Activated CD4-positive, alpha-beta T cell treated with anti-CD3 and anti-CD28 coated beads, Interleukin-2, amount 10 ng/mL, durations not matched to agents 7 days and 5 days (primary cell): ENCODE measurements at places on chromosomes 16 and 17.

DNA sequence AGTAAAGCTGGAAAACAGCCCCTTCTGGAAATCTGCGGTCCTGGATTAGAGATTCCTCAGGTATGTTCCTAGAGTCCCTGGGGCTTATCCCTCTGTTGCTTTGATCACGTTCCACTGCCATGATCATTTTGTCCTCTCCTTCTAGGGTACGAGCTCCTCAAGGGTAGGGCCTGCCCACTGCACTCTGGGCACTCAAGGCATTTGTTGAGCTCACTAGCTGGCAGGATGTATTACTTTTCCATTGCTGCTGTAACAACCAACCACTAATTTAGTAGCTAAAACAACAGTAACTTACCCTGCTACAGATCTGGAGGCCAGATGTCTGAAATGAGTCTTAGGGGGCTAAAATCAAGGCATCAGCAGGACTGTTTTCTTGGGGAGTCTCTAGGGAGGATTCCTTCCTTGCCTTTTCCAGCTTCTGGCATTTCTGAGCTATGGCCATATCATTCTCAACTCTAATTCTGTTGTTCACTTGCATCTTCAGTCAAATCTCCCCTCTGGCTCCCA is 65.7 kb downstream of the ARSG start:
- H3K27ac ChIP-seq = peak overlapping the region; percentile 88
- H3K4me1 ChIP-seq = peaks cover 66% of the 10 kb centered on the region
- peaks cover 23% of the 10 kb centered on the region for H3K36me3 ChIP-seq
- peak; percentile 35 for DNase-seq

- H3K27ac ChIP-seq = no peak overlapping the region
- DNase-seq = no peak
- no peaks in the 10 kb centered on the region for H3K27me3 ChIP-seq
- peaks cover 9% of the 10 kb centered on the region for H3K4me1 ChIP-seq
- H3K4me3 ChIP-seq = no peak overlapping the region
These were observed 10.9 kb downstream of the SLC13A2 start for GRCh38 chr17:28484296-28484695.

- peak overlapping the region; percentile 46 for H3K27ac ChIP-seq
- DNase-seq = no peak
- H3K27me3 ChIP-seq = no peaks in the 10 kb centered on the region
- peaks cover 37% of the 10 kb centered on the region for H3K36me3 ChIP-seq
These were observed 24.7 kb downstream of the NTAN1 start for GRCh38 chr16:15031179-15031578.

DNA sequence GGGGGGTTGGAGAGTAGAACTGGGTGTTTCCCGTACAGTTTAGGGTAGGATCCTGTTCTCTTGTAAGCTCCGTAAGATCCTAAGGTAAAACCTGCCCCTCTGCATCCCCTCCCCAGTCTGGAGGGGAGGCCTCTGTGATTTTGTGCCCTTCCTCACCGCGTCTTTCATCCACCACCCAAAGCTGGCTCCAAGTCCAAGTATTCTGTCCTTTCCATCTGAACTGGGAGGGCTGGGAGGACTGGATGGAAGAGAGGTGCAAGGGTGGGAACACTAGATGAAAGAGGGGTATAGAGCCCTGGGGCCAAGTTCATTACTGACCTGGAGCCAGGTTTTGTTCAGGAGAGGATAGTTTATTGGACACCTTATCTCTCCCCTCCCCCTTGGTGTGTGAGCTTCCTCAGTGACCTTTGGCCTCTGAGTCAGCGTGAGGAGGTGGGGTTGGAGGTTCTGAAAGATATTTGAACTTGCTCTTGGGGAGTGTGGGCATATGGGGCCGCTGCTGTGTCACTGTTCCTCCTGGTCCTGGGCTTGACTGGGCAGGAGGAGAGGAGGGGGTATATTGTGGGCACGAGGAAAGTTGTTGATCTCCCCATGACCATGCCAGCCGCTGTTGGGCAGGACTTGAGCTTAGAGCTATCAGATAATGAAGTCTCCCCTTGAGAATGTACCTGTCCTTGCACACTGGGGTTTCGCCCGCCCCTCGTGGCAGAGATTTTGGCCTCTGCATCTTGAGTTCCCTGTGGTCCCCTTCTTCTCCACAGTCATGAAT is 1.6 kb downstream of the LASP1 start:
- H3K27me3 ChIP-seq = no peaks in the 10 kb centered on the region
- H3K36me3 ChIP-seq = peaks cover 10% of the 10 kb centered on the region
- DNase-seq = peak; percentile 84
- H3K27ac ChIP-seq = peak overlapping the region; percentile 88

- no peak for DNase-seq
- no peak overlapping the region for H3K27ac ChIP-seq
- H3K4me3 ChIP-seq = no peak overlapping the region
- H3K4me1 ChIP-seq = peaks cover 2% of the 10 kb centered on the region
- H3K36me3 ChIP-seq = peaks cover 10% of the 10 kb centered on the region
These were observed 6.1 kb upstream of the ANKFY1 start for GRCh38 chr17:4269915-4270314.

DNA sequence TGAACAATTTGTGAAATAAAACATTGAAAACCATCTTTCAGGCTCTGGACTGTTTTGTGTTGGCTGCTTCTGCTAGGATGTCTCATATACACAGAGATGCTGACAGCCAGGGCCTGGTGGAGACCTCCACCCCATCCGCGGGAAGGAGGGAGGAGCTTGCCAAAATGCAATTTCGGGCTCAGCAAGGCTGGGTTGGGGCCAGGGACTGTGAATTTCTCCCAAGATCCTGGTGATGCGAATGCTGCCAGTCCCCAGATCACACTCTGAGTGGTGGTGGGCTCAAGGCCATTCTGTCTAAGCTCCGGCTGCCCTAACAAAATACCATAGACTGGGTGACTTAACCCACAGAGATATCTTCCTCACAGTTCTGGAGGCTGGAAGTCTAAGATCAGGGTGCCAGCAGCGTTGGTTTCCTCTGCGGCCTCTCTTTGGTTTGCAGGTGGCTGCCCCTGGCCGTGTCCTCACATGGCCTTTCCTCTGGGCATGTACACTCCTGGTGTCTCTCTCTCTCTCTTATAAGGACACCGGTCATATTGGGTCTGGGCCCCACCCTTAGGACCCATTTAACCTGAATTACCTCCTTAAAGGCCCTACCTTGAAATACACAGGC is 89.8 kb downstream of the CRISPLD2 start:
- H3K4me1 ChIP-seq = no peaks in the 10 kb centered on the region
- no peaks in the 10 kb centered on the region for H3K36me3 ChIP-seq
- no peak overlapping the region for H3K27ac ChIP-seq
- DNase-seq = no peak
- peaks cover 2% of the 10 kb centered on the region for H3K27me3 ChIP-seq

DNA sequence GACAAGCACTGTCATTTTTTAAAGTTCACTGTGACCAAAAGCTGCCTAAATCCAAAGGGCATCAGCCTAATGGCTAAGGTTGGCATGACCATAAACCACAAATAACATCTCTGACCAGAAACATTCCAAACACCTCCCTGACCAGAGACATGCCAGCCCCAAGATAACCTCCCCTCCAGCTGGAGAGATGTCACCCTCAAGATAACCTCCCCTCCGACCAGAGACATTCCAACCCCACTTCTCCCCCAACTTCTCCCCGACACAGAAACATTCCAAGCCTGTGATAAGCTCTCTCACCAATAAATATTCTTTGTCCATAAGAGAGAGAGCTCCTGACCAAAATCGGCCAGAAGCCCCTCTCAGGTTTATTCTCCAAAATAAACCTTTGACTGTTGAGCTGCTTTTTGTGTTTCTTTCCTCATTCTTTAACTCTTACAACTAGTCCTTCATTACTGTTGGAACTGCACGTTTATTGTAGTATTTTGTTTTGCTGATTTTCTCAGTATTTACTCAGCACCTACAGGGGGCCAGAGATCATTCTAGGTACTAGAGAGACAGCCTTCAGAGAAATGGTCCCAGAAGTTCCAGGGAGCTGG is 325.6 kb downstream of the SLC39A11 start:
- no peak for DNase-seq
- H3K27ac ChIP-seq = no peak overlapping the region
- no peak overlapping the region for H3K4me3 ChIP-seq
- no peaks in the 10 kb centered on the region for H3K27me3 ChIP-seq

DNA sequence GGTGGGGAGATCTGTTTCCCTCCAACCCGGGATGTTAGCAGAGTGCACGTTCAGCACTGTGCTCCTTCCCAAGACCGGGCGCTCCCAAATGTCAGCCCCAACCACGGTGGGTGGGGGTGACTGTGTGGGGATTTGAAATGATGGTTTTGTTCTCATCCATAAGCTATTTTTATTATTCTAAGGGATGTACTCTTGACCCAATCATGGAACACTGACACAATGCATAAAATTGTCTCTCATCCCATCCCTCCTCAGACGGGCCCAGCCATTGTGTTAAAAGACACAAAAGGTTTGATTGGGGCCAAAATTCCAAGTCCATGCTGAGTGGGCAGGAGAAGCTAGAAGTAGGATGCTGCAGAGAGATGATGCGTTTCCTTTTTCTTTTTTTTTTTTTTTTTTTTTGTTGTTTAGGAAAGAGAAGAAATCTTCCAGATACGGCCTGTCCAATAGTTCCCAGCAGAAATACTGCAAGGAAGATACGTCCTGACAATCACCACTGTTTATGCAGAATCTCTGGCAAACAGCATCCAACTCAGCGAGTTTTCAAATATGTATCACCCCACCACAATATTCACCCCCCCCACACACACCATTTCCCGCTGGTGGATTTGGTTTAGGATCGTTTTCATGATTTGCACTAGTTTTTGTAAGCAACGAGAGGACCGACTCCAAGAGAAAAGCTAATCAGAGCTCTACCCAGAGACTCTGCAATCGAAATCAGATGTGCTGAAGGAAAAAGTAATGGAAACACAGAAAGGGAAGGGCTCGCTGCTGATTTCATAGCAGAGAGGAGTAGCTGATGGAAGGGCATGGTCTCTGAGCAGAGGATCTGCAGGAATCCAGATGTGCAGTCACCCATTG is 163.5 kb upstream of the DYNLRB2 start:
- no peaks in the 10 kb centered on the region for H3K36me3 ChIP-seq
- no peaks in the 10 kb centered on the region for H3K4me1 ChIP-seq
- no peak overlapping the region for H3K27ac ChIP-seq
- no peak overlapping the region for H3K4me3 ChIP-seq
- DNase-seq = no peak

DNA sequence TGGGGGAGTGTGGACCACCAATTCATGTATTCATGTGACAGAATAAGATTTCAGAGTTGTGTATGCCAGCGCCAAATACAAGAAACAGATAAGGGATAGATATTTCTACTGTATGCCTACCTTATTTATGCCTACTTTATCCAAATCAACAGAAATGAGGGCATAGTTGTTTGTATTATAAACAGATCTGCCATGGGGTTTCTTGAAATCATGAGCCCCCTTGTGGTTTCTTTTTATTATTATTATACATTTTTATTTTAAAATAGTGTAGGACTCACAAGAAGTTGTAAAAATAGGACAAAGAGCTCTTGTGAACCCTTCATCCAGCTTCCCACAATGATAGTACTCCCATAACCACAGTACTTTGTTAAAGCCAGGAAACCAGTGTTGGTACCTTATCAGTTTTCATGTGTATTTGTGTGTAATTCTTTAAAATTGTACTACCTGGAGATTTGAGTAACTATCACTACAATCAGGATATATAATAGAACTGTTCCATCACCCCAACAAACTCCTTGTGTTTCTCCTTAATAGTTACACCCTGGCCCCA is 229.4 kb downstream of the CCDC182 start:
- H3K27me3 ChIP-seq = no peaks in the 10 kb centered on the region
- peaks cover 1% of the 10 kb centered on the region for H3K36me3 ChIP-seq
- no peak overlapping the region for H3K27ac ChIP-seq
- no peak overlapping the region for H3K4me3 ChIP-seq
- H3K4me1 ChIP-seq = no peaks in the 10 kb centered on the region
- no peak for DNase-seq
